ENCODE measurements at places on chromosomes 3 and 15. TPM values are rescaled to one million over a fixed set of nuclear protein-coding genes. Genes with fewer than 3 reads are reported as not detected.

- peaks cover 2% of the 10 kb centered on the region for H3K27me3 ChIP-seq
- no peaks in the 10 kb centered on the region for H3K36me3 ChIP-seq
- DNase-seq: no peak
- H3K4me3 ChIP-seq: no peak overlapping the region
Observed at GRCh38 chr15:55654561-55655031, 66.5 kb upstream of the PYGO1 start.

DNA sequence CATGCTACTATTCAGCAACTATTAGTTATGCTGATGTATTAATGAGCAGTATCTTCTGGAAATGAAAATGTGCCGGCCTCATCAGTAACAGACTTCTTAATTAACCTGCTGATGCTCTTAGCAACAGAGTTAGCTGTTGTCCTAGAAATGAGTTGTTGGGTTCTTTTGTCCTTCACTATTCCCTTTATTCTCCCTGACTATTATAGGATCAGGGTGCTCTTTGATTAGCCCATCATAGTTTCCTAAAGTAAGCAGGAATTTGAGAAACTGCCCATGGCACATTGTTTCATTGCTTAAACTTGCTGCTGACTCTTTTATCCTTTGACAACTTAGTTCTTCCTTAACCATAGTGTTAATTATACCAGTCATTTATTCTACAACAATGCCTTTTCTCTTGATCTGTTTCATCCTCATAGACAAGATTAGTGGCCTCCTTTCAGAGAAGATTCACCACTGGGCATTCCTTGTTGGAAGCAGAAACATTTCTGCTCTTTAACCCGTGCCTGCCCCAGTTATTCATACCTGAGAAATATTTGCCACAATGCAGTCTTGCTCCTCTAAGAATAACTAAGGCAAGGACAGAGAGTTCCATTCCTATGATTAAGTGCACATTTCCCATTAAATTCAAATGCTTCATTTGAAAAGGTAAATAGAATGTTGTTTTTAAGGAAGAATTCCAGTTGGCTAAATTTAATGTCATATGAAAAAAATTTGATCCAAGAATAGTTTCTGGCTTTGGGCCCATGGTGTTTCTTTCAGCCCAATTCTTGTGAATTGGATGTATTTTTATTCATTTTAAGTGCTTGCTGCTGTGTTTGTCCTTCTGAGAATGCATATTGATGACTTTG, 573.3 kb upstream of the TBL1XR1 start:
- no peak for DNase-seq
- no peaks in the 10 kb centered on the region for H3K27me3 ChIP-seq
- H3K36me3 ChIP-seq: no peaks in the 10 kb centered on the region
- no peaks in the 10 kb centered on the region for H3K4me1 ChIP-seq
- no peak overlapping the region for H3K4me3 ChIP-seq
- H3K27ac ChIP-seq: no peak overlapping the region

The TLNRD1 gene
- polyA plus RNA-seq: 1.1 TPM

The GOLGA8S gene
- 0.07 TPM for polyA plus RNA-seq

The ADAMTS17 gene
- polyA plus RNA-seq: 6.5 TPM

Measured in liver (tissue), 10 donors.